ENCODE measurements at places on chromosomes 7 and 10.
A peak's percentile ranks its signal among the peaks of the same experiment; 100 is the strongest.

- DNase-seq = no peak
Observed at GRCh38 chr7:99835189-99835588, 7.4 kb downstream of the CYP3A43 start.

- no peak for DNase-seq
Observed at GRCh38 chr10:89332123-89332633, 4.4 kb downstream of the IFIT3 start.

GRCh38 chr10:109931163-109931562 is 7.9 kb upstream of the XPNPEP1 start:
- DNase-seq = no peak

DNA sequence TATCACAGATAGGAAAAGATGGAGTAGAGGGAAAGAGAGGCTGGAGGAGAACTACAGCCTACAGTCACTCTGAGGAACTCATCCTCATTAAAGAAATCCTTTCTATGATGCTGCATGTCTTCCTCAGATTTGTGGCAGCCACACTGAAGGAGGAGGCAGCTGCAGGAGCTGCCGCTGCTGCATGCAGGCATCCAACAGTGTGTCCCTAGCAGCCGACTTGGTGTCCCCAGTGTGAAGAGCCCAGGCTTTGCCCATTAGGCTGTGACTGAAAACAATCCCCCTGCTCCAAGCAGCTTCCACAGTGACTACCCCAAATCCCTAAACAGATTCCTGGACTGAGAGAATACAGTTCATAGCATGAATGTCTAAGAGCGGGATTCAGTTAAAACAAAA is 23.1 kb downstream of the SKIDA1 start:
- no peak for DNase-seq

DNA sequence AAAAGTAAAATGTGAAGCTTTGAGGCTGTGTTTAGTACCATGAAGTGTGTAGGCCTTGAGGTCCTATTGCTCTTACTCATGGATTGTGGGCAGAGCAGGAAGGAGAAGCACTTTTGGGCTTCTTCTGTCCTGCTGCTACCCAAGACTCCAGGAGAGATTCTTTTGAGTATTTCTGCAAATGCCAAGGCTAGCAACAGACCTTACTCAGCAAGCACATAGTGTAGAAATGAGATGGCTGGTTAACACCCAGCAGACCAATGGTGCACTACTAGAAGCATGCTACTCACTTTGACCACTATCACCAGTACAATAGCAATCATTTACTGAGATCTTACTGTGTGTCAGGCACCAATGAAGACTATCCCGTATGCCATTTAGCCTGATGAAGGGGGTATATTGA is 3.2 kb downstream of the PLPP4 start:
- no peak for DNase-seq

DNA sequence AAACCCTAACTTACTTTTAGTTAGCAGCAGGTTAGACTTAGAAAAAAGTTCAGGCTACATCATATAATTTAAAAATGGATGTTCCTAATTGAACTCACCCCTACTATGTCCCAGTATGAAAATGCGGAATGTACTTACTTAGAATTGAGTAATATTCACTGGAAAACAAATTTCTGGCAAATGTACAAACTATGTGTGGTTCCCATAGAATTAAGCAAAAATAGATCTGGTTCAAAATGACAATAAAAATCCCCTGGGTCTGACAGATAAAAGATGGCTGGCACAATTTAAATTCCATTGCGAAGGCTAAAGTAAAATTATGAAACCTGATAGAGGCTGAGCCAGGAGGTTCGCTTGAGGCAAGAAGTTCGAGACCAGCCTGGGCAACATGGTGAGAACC is 42.4 kb upstream of the PRKAR2B start:
- DNase-seq = no peak

DNA sequence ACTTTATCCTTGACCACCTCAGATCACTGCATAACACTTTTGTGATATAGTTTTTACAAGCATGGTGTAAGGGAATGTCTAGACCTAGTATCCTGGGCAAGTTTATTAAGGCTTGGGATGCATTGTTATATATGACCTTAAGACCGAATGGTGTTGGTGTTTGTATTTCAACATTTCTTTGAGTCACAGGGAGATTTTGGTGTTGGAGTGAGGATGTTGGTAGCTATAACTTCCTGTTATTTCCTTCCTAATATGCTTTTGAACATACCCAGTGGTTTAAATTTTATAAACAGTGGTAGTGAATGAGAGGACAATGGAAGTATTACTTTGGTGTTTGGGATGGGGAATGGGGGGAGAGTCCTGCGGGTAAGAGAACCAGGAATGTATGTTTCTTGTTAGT is 2.6 kb downstream of the EXOC4 start:
- peak; percentile 32 for DNase-seq

GRCh38 chr7:32077806-32078205 is 7.6 kb upstream of the PDE1C start:
- no peak for DNase-seq

DNA sequence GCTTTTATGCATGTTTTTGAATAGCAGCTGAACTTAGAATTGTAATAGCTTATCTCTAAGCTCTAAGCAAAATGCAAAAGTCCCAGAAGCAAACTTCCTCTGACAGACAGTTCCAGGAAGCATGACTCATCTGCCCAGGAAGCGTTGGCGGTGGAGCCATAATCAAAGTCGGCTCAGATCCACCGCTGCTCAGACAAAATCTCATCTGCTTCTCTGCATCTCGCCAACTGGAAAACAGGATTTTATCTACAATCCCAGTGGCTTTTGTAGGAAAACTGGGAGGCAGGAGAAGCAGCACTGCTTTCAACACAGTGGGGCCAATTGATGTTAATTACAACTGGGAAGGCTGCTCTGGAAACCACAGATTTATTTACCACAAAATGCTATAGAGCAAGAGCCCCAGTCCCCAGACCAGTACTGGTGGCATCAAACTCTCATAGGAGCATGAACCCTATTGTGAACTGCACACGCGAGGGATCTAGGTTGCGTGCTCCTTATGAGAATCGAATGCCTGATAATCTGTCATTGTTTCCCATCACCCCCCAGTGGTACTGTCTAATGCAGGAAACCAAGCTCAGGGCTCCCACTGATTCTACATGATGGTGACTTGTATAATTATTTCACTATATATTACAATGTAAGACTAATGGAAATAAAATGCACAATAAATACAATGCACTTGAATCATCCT is 99.9 kb downstream of the CUBN start:
- peak; percentile 29 for DNase-seq

GRCh38 chr10:83516788-83517187 is 622.5 kb upstream of the GHITM start:
- DNase-seq = no peak

DNA sequence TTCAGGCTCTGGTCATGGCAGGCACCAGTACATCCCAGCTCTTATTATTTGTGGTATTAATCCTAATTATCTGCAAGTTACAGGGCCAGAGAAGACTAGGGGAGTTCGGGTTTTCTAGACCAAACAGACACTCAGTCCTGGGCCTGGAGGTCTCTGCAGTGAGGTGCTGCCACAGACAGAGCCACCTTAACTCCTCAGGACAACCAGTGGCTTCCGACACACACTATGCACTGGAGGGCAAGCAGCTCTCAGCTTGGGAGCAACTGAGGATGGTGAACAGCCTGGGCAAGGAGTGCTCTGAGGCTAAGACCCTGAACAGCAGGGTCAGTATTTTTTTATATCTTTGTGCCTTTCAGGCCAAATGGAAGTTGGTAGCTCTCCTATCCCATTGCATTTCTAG is 19.0 kb downstream of the ACTA2 start:
- DNase-seq = no peak

DNA sequence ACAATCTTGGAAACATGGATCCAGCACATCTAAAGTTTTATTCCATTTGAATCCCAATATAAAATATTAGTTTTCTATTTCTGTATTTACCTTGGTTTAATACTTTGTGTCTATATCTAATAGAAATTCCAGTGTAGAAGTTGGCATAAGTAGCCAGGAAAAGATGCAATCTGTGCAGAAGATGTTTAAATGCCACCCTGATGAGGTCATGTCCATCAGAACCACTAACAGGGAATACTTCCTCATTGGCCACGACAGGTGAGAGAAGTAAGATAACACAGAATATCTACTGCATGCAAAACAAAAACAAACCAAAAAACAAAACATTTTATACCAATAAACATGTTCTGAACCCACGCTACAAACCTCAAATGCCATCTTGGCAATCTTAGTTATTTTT is 15.7 kb downstream of the PLEKHS1 start:
- no peak for DNase-seq

DNA sequence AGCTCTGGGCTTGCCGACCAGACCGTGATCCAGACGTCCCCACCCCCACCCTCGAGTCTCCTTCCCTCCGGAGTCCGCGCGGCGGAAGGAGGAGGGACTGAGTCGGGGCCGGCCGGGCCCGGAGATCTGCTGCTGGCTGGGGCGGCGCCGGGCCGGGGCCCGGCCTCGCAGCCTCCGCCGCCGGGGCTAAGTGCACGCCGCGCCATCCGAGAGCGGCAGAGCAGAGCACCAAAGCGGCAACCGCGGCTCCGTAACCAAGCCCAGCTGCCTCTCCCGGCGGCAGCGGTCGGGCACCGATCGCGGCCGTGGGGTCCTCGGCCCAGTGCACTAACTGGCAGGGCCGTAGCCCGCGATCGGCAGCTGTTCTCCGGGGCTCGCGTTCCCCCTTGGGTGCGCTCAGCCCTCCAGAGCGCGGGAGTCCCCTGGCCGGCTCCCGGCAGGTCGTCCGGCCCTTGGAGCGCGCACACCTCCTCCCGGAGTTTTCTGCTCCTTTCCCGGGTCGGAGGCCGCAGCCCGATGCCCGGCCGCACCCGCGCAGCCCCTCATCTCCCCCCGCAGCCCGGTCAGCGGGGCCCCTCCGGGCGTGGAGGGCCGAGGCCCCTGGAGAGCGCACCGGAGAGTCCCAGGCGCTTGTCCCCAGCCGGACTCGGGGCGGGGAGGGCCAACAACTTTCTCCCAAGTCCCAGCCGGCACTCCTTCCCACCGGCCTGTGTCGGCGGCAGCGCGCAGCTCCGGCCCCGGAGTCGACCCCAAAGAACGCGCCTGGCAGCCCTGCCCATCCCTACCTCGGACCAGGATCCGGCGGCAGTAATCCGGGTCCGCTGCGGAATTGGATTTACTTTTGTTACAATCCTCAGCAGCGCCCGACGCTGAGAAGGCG is 799 bp downstream of the VAX1 start:
- DNase-seq = no peak

GRCh38 chr7:25951414-25952260 is 200.4 kb upstream of the NFE2L3 start:
- DNase-seq = no peak

DNA sequence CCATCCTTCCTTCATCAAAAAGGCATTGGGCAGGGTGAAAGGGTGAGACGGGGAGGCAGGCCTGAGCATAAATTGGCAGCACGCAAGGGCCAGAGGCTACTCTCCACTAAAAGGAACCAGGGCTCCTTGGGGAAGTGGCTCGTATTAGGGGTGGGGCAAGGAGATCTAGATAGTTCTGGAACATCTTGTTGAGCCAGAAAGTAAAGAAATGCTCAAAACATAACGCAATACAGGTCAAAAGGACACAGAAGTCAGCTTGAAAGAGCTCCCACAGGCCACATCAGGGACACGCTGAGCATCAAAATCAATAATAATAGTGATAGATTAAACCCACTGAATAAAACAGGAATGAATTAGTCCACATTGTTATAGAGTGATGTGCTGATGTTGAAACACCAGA is 203.1 kb downstream of the ELMO1 start:
- no peak for DNase-seq

DNA sequence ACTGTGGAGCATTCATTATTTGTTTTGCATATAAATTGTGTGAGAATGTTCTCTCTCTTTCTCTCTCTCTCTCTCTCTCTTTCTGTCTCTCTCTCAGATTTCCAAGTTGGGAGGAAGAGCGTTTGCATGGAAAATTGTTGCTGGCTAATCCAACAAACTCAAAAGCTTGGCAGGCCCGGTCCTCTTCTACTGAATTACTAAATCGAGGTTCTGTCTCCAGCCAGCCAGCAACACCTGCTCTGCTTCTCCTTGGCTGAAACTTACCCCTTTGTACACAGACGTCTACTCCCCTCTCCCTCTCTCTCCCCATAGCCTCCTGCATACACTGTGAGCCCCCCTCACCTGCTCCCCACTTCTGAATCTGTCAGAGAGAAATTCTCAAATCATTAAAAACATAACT is 996.4 kb upstream of the AUTS2 start:
- DNase-seq = no peak

DNA sequence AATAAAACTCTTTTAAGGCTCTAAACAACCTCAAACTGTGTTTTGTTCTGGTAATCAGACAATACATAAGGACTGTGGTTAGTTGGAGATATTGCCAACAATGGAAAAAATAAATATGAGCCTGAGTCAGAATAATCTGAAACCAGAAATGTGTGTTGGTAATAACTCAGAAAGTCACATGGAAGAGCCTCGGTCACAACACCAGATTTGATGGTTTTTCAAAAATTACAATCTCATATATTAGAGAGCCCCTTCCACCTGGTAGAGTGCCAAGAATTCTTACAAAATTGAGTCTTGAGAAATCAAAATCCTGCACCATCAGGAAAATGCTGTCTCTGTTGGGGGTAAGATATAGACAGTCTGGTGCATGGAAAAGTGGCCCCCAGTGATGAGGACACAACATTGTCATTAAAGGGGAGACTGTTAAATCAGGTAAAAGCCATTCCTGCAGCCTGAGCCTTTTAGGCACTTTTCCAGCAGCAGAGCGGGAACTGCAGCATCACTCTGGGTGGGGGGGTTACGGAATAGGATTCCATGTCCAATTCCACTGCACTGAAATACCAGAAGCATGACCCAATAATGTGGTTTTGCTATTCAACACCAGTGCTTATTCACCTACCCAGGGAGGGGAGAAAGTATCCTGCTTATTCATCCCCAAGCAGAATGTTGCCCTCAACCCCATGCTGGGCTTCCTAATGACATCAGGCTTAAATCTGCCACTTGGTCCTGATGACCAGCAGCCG is 9.5 kb upstream of the ADAM12 start:
- DNase-seq = no peak

- DNase-seq = no peak
Observed at GRCh38 chr7:105028004-105028403, 14.0 kb downstream of the KMT2E start.

DNA sequence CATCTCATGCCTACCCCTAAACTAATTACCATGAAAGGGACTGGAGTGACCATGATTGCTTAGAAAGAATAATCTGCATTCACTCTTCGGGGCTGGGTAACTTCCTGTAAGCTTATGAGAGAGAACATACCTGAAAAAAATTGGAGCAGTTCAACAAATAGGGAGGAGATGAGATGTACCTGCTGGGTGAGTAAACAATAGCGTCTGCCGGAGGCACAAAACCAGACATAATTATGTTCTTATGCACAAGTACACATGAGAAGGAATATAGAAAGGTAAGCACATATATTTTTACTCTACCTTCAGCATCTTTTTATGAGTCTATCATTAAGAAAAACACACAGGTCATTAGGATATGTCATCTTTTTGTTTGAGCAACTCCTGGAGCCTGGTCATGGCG is 224.6 kb upstream of the FERD3L start:
- DNase-seq = no peak

DNA sequence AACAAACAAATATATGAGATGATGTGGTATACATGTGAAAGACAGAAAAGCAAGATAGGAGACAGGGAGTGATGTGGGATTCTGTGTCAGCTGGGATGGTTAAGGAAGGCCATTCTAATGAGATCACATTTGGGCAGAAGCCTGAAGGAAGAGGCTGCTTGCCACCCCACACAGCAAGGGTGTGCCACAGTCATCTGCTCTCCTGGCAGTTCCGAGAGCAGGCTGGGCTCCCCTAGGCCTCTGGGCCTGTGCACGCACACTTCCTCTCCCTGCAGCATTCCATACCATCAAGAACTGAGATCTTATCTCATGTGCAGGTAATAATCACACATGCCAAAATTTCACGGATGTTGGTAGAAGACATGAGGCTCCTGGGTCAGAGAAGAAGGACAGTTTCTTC is 43.1 kb downstream of the SYPL1 start:
- DNase-seq = no peak
